Lung (tissue), 17 donors: ENCODE measurements at places on chromosomes 2 and 18. TPM values are rescaled to one million over a fixed set of nuclear protein-coding genes. Genes with fewer than 3 reads are reported as not detected.

DNA sequence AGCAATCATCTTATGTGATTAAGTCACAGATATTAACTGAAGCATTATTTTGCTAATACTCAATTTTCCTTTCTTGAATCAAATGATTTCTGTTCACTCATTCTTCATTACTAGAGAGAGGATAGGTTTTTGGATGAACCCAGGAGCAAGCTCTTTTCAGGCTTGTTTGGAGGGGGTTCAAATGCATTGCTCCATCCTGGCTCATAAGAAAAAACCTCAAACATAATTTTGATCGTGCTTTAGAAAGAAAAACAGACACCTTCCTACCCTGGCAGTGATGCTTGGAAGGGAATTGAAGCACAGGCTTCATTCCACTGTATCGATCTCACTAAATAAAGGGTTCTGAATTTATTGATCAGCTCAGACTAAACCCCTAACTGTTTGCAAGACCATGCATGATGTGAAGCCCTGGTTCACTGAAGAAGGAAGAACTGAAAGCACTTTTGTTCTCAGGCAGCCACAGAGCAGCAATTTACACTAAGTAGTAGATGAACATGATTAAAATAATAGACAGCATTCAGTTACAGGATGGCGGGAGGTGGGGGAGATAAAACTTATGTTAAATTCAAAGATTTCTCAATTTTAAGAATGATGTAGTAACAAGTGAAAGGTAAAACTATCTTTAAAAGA is 53.4 kb downstream of the CDH2 start:
- no peak for DNase-seq

DNA sequence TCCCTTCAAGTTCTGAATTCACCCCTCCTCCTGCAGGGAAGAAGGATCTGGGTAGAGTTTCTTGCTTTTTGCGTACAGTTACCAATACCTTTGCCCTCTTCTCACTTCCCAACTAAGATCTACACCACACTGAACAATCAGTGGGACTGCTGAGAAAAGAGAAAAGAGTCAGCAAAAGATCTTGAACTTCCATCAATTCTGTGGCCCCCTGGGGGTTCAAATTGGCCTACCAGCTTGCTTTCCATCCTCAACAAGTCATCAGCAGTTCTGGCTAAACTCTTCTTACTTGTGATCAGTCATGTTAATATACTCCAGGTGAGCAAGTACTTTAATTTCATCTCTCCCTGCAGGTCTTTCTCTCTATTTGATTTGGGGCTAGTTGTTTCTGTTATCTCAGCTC is 739.3 kb upstream of the LRRTM4 start:
- DNase-seq: no peak

GRCh38 chr2:95308426-95308990 is 11.4 kb downstream of the KCNIP3 start:
- no peak for DNase-seq

DNA sequence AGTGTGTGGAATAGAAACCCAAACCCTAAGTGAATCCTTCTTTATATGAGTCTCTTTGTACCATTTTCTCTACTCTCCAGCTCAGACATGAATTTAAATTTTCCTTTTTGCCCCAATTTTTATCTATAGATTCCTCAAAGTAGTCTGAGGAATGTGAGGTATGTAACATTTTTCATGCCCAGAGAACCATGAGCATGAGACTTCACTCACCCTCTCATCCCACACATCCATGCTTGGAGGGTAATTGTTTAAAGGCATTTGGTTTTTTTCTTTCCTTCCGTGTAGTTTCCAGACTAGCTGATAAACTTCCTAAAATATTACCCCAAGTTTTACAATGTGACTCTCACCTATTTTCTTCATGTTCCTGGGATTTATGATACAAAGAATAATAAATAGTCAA is 2056.8 kb upstream of the CELF4 start:
- no peak for DNase-seq

GRCh38 chr2:126657148-126657635 is 1.2 kb downstream of the GYPC start:
- DNase-seq: peak; percentile 66

GRCh38 chr2:36455011-36455410 is 99.4 kb downstream of the CRIM1 start:
- no peak for DNase-seq

RPL37A gene
- 2,015 TPM for total RNA-seq

- no peak for DNase-seq
Observed at GRCh38 chr2:33420726-33421125, 55.7 kb upstream of the RASGRP3 start.

DNA sequence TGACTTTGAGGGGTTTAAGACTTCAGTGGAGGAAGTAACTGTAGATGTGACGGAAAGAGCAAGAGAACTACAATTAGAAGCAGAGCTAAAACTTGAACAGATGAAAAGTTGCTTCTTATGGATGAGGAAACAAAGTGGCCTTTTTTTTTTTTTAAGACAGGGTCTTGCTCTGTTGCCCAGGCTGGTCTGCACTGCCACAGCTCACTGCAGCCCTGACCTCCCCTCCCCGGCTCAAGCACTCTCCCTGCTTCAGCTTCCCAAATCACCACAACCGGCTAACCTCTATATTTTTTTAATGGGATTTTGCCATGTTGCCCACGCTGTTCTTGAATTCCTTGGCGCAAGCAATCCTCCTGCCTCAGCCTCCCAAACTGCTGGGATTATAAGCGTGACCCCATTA is 3.2 kb downstream of the MAP3K2 start:
- no peak for DNase-seq

GRCh38 chr2:58930537-58930936 is 689.4 kb upstream of the FANCL start:
- no peak for DNase-seq
